ENCODE measurements at places on chromosomes 2 and 18.

- no peak for DNase-seq
These were observed 48.5 kb upstream of the DOCK10 start for GRCh38 chr2:225090746-225091145.

- DNase-seq: no peak
These were observed 573.8 kb downstream of the TSN start for GRCh38 chr2:122329278-122329677.

DNA sequence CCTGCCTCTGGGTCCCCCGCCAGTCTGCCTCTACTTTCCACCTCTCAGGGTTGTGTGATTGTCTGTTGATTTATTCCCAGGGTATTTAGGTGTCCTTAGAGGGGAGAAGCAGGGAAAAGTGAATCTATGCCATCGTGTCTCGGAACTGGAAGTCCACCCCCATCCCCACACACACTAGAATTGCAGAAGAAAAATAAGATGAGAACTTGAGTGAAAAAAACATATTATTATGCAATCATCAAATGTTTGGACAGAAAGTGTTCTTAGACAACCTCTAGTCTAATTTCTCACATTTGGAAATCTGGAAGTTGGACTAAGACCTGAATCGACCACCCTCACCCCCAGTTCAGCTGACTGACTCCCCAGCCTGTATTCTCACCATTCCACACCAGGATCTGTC lies 14.1 kb upstream of the CASP8 start:
- no peak for DNase-seq

GRCh38 chr18:79476918-79477571 lies 81.3 kb downstream of the NFATC1 start:
- no peak for DNase-seq

All from activated gamma-delta T cell (primary cell).